ENCODE measurements at places on chromosomes 1 and 21.

- DNase-seq: peak; percentile 62
These were observed 110.4 kb upstream of the IPO9 start for GRCh38 chr1:201718346-201719202.

- DNase-seq: no peak
These were observed 119.3 kb downstream of the DAB1 start for GRCh38 chr1:57304591-57304990.

DNA sequence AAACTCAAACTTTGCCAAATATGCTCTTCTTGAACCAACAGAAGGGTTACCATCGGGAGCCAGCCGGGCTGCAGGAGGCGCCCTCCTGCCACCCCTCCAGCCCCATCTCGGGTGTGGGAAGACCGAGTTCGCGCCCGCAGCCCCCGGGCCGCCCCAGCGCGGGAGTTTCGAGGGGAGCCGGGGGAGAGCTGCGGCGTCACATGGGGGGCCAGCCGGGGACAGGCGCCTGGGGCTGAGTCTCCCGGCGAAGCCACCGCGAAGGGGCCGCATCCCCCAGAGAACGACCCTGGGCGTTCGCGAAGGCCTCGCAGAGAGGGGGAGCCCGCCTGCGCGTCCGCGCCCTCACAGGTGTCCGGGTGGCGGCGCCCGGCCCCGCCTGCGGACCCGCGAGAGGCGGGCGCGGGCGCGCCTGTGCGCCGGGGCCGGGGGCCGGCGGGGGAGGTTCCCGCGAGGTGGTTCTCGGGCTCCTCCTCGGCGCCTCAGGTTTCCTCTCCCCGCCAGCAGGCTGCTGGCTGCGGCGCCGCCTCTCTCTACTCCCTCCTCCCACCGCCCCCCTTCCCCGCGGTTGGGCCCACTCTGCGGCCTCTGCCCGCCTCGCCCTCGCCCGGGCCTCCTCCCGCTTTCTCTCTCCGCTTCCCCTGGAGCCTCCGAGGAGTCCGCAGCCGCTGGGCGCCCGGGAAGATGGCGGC, at the start of gene RAVER2:
RAVER2 (plus strand) TSS at position 584 of the 689 bp plus-strand sequence; CDS start at position 682, 98 bp downstream.
- peak; percentile 91 for DNase-seq

GRCh38 chr1:209625791-209626285, 26.4 kb downstream of the LAMB3 start:
- DNase-seq: peak; percentile 37

DNA sequence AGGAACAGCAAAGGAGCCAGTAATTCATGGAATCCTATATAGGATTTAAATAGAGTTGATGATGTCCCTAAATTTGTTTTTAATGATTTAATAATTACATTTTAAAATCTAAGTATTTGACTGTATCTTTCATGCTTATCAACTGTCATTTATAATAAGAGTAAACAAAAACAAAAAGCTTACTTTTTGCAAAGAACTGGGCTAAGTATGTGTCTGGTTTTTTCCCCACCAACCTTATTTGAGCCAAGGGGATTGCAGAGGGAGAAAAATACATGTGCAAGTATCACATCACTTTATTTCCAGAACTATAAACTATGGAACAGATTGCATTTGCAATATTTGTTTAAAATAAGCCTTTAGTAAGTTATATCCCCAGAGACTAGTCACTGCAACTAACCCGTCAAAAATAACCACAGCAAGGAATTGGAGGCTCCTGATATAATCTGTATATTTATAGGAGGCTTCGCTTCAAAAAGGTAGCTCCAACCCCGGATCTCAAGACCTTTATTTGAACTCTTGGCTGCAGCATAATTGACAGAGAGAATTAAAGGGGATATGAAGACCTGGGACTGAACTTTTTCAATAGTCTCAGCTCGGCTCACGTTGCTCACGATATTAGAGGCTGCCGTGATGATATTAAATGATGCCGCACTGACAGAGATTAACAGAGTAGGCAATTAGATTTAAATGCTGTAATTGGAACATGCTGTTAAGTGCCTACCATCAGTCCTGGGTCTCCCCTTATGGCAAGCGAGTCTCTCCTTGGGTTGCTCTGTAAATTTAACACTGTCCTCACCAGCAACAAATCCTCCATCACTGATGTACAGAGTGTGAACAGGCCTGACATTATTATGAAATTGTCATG, 329.1 kb upstream of the NFIA start:
- DNase-seq: no peak

DNA sequence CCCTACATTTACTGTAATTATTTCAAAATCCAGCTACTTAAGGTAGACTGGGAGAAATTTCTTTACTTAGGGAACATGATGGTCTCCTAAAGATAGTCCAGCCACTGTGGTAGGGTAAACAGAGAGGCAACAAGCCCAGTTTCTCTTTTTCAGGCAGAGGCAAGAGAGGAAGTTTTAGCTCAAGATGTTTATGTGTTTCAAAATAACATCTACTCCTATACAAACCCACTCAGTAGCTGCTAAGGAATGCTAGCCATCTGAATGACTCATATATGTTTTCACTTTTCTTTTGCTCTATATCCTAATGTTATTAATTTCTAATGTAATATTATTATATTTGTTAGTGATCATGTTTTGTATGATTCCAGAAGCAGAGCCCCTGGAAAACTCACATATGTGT, 856.6 kb downstream of the PLA2G4A start:
- no peak for DNase-seq

DNA sequence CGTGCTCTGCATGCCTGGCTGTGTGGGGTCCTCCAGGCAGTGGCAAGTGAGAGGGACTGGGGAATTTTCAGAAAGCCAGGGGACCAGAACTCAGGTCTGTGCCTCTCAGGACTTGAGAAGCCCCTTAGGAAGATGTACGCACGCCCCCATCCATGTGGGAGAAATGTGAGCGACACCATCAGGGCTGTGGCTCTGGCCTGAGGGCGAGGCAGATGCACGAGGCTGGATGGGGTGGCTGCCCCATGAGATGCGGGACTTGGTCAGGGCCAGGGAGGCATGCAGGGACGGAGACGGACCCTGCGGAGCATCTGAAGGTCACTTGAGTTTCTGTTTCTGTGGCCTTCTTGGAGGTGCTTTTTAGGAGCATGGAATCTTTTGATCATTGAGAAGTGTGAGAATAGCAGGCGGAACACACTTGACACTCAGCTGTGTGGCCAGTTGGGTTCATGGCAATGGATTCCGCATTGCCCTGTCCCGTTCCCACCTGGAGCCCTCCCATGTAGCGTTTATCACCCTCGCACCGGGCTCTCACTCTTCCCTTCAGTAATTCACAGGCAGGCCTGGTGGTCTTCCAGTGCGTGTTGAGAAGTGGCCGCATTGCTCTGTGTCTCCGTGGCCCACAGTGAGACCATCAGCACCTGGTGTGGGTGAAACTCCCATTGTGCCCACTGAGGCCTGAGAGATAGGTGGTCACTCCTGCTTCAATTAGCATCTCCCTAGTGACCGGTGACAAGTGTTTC, 30.7 kb upstream of the ACTRT2 start:
- no peak for DNase-seq

DNA sequence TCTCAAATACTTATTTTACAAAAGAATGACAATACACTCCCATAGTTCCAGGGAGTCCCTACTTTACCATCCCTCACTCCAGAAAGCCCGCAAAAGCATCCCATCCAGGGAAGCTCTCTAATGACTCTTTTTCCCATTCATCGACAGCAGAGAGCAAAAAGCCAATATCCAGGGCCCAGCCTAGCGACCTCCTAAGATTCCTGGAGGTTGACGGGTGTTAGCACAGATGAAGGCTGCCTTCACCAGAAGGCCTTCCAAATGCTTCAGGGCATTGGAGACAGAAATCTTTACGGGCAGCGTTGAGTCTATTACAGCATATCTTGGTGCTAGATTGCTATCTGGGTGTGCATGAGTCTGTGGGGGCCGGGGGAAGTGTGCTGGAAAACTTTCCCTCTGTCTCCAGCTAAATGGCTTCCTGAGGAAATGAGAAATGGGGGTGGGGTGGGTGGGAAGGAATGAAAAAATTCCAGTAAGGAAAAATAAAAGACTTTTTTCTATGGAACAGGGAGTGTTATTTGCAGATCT, 136.6 kb downstream of the PROX1 start:
- DNase-seq: no peak

All from A673 (cell line).